Vagina (tissue), 2 donors: ENCODE measurements at places on chromosomes 4 and X.

- no peak for DNase-seq
These were observed 762.4 kb downstream of the DMD start for GRCh38 chrX:32448945-32449344.

- DNase-seq: no peak
These were observed 9.0 kb downstream of the BMP3 start for GRCh38 chr4:81039351-81039972.

- DNase-seq: no peak
These were observed 108.1 kb downstream of the DHX15 start for GRCh38 chr4:24476282-24476681.

DNA sequence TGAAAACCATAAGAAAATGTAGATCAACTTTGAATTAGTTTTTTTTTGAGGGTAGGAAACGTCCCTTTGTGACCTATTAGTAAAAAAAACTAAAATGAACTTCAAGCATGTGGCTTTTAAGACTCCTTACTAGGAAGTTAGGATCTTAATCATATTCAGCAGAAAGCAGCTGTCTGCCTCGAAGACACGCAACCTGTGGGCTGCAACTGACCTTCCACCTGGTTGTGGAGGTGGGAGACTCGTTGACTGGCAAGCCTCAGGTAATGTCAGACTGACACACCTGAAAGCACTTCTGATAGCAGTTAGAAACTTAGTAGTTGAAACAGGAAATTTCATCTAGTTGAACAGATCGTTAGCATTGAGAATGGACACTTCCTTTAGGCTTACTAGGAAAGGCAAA is 37.4 kb downstream of the CCNG2 start:
- no peak for DNase-seq

DNA sequence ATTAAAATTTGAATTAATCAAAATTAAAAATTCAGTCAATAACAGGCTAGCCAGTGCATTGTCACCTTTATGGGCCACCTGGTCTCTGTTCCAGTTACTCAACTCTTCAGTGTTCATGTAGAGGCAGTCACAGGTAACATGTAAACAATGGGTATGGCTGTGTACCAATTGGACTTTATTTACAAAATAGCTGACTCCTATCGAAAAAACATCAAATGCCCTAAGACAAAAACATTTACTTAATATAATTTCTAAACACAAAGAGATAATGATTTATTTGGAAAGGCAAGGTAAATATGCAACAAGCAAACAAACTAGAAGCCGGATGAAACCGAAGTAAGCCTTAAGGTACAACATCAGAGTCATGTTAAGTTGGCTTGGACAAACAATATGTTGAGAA is 8.8 kb downstream of the TMEM150C start:
- DNase-seq: no peak

DNA sequence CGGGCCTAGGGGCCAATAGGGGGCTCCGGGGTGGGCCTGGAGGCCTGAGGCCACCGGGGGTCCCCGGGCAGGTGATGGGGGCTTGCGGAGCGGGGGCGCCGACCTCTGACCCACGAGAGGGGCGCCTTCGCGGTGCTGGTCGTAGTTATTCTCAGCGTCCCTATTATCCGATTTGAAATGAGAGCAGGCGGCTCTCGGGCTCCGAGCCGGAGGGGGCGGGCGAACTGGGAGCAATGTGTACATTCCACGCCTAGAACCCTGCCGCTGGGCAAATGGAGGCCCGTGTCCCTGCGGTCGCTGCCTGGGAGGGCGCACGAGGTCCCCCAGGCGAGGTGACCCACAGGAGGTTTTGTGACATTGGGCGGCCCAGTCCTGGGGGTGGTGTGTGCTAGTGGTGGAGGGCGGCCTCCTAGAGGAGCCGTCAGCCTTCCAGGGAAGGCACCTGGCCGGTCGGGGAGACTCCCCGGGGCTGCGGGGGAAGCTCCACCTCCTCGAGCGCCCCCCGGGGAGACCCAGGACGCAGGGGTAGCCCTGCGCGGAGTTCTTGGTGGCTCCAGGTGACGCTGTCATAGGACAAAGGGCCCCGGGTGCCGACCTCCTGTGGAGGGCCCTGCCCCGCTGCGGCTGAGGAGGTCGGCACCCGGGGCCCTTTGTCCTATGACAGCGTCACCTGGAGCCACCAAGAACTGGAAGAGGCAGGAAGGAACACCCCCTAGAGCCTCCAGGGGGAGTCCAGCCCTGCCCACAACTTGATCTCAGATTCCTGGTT is 102.6 kb upstream of the PRKX start:
- DNase-seq: no peak

DNA sequence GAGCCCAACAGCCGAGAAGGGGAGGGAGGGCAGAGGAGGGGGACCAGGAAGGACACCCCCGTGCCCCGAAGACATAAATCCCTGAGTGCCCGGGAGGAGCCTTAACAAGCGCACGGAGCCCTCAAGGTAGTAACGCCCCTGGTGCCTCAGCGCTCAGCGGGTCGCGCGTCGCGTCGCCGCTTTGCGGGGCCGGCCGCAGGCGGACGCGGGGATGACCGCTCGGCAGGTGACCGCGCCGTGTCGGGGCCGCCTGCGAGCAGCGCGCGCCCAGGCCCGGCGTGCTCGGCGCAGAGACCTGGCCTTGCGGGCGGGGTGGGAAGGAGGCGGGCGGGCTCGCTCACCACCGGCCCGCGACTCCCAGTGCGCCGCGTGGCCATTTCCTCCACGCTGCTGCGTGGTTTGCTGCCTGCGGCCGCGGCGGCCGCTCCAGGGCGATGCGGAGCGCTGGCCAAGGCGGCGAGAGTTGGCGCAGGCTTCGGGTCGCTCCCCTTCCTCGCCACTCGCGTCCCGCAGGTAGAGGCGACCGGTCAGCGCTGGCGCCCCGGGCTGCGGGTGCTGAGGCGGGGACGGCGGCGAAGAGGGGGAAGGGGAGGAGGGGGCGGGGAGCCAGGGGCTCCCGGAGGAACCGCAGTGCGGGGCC is 632 bp downstream of the CCSER1 start:
- DNase-seq: no peak
